ENCODE measurements at places on chromosomes 6 and 20.

- DNase-seq: peak; percentile 47
Observed at GRCh38 chr6:116229287-116229913, 24.5 kb downstream of the TSPYL4 start.

- no peak for DNase-seq
Observed at GRCh38 chr6:41935685-41936072, 5.9 kb downstream of the CCND3 start.

GRCh38 chr6:47137073-47137472 lies 94.9 kb upstream of the ADGRF1 start:
- DNase-seq: no peak

GRCh38 chr6:146870760-146871159 lies 272.0 kb downstream of the ADGB start:
- DNase-seq: no peak

GRCh38 chr6:53796451-53796780 lies 1.6 kb downstream of the LRRC1 start:
- DNase-seq: no peak

- DNase-seq: no peak
Observed at GRCh38 chr6:24458941-24459340, 30.4 kb downstream of the GPLD1 start.

DNA sequence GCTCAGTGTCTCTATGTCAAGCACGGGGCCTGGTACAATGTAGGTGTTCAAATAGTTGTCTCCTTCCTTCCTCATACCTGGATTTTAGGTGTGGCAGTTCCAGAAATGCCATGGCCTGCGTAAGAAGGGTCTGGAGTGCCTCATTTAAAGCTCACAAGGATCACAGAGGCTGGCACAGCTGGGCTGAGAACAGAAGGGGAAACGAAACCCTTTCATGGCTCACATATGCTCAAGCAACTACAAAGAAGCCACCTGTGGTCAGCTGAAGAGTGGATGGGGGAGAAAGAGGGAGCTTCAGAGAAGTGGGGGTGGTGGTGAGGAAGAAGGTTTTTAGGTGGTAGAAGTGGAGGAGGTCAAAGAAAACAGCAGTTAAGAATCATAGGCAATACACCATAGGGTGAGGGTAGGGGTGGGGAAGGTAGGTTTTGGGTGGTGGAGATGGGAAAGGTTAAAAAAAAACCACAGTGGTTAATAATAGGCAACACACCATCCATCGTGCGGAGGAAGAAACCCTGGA lies 17.0 kb upstream of the TOP1 start:
- no peak for DNase-seq

DNA sequence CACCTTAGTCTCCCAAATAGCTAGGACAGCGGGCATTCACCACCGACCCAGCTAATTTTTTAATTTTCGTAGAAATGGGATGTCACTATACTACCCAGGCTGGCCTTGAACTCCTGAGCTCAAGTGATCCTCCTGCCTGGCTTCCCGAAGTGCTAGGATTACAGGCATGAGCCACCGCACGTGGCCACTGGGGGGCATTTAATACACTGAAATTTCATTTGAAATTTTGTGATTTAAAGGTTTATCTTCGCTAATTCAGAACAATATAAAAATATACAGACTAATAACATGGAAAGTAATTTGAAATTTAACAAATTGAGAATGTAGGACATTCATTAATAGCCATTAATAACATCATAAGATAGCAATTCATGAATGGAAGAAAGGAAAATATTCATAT lies 20.5 kb upstream of the TBC1D32 start:
- DNase-seq: no peak

- DNase-seq: no peak
Observed at GRCh38 chr20:53597030-53597482, 3.4 kb upstream of the ZNF217 start.

GRCh38 chr6:25971187-25971821 lies 8.7 kb downstream of the TRIM38 start:
- peak; percentile 48 for DNase-seq

DNA sequence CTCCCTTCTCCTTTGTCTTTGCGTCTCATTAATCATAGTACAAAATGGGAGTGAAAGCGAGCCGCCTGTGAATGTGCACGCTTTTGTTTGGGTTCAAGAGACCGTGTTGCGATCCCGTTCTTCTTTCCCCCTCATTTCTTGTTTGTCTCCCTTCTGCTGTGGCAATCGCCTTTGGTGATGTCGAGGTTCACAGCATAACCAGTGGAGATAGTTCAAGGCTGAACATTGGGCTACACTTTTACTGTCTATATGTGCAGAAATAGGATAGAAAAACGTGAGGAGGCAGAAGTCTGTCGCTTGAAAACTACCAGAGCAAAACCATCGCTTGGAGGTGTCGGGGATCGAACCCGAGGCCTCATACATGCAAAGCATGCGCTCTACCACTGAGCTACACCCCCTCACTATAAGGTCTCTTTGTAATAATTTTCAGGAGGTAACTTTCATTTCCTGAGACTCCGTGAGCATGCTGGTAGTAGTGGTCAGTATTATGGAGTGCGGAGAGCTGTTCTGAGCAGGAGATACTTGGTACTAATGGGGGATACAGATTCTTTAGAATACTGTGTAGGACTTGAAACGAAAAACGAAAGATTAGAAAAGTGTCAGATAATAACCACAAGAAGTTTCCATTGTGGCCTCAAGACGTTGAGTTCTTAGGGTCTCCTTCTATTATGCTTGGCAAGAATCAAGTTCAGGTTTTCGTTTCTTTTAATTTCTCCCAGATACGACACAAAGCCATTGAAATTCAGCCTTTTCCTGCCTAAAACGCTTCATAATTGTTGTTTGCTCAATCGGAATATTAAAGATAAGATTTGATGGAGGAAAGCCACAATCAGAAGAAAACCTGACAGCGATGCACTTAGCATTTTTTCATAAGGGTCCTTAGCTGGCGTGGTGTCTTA lies 106.6 kb downstream of the TRIM27 start:
- no peak for DNase-seq

- DNase-seq: peak; percentile 59
Observed at GRCh38 chr20:62860924-62861691, 514 bp downstream of the TCFL5 start.

- no peak for DNase-seq
Observed at GRCh38 chr20:17562804-17563305, 7.0 kb upstream of the DSTN start.

- DNase-seq: no peak
Observed at GRCh38 chr20:47768016-47768824, 17.1 kb downstream of the SULF2 start.

- DNase-seq: no peak
Observed at GRCh38 chr6:79005024-79005423, 73.0 kb downstream of the PHIP start.

- no peak for DNase-seq
Observed at GRCh38 chr6:76835293-76835692, 628.0 kb downstream of the HTR1B start.

- DNase-seq: no peak
Observed at GRCh38 chr6:31592396-31592771, 422 bp downstream of the NCR3 start.

GRCh38 chr6:56690519-56691285 lies 48.0 kb upstream of the DST start:
- no peak for DNase-seq

DNA sequence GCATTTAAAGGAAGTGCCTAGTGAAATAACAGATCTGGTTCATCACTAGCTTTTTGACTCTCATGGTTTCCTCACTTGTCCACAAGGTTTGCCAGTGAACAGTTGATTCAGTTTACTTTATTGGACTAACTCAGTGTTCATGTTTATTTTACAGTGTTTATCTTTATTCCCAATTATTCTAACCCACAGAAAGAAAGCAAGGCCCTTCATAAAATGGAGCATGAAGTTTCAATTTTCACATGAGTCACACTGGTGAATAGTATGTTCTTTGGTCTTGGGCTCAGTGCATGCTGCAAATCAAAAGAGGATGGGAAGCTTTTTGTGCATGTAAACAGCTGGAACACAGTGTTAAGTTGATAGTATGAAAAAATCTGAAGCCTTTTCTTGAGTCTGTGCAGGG lies 217.6 kb upstream of the HDDC2 start:
- no peak for DNase-seq

GRCh38 chr6:166330612-166331011 lies 11.7 kb downstream of the SFT2D1 start:
- no peak for DNase-seq

GRCh38 chr20:21167261-21167660 lies 41.4 kb downstream of the KIZ start:
- no peak for DNase-seq

- DNase-seq: no peak
Observed at GRCh38 chr6:16904957-16905356, 143.7 kb upstream of the ATXN1 start.

DNA sequence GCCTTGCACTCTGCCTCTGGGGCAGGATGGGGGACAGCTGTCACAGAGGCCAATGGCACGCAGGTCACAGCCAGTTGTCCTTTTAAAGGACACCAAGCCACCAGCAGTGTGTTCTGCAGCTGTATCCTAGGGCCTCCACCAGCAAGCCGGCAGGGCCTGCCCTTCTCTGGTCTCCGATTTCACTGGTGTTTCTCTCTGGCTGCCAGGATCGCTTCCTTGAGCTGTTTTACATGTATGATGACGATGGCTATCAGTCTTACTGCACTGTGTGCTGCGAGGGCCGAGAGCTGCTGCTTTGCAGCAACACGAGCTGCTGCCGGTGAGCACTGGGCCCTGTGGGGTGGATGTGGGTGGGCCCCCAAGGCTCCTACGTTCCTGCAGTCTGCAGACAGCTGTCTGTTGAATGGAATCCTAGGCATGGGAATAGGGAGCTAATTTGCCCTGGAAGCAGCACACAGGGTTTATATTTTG lies 22.7 kb upstream of the MAPRE1 start:
- no peak for DNase-seq

GRCh38 chr20:25016471-25016870 lies 23.9 kb upstream of the APMAP start:
- no peak for DNase-seq

DNA sequence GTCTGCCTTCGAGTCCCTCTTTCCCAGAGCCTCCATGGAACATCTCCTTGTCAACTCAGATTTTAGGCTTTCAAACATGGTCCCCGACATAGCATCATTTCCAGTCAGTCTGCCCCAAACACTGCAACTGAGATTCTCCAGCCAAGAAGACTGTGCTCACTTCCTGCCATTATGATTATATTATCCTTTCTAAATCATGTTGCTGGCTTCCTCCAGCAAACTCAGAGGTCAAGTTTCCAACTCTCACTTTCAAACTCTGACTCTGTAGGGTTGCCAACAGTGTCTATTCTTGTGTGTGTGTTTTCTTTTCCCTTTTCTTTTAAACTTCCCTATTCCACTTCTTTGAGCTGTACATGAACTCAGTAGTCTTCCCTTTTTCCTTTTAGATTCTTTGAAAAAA lies 61.2 kb upstream of the TRAF3IP2 start:
- DNase-seq: no peak

DNA sequence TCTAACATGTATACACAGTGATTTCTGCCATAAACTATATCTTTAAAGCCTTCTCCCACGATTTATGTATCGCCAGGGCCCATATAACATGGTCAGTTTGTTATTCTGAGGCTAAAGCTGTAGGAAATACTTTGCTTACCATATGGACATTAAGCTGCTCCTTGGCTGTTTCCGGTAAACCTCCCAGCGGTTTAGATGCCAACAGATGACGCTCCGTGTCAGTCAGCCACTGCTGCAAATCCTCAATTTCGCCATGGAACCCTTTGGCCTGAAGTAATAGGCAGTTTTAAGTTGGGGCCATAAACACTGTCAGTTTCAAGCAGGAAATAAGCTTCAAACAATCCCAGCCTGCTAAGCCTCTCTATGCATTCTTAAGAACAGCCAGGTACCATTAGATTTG lies 145.4 kb downstream of the DST start:
- DNase-seq: no peak

DNA sequence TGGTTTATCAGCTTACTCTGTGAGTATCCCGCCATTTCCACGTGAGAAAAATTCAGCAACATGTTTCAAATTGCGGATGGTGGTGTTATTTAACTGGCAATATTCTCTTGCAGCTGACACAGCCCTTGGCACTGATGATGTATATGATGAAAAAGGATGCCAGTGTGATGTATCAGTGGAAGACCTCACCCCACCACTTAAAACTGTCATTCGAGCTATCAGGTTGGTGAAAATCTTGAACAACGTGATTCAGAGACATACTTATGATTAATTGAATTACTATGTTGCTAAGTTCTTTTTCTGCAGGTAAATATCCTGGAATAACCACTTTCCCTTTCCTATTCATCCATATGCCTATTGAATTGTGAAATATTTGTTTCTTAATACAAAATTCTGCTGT lies 55.7 kb downstream of the KHDC1L start:
- no peak for DNase-seq

DNA sequence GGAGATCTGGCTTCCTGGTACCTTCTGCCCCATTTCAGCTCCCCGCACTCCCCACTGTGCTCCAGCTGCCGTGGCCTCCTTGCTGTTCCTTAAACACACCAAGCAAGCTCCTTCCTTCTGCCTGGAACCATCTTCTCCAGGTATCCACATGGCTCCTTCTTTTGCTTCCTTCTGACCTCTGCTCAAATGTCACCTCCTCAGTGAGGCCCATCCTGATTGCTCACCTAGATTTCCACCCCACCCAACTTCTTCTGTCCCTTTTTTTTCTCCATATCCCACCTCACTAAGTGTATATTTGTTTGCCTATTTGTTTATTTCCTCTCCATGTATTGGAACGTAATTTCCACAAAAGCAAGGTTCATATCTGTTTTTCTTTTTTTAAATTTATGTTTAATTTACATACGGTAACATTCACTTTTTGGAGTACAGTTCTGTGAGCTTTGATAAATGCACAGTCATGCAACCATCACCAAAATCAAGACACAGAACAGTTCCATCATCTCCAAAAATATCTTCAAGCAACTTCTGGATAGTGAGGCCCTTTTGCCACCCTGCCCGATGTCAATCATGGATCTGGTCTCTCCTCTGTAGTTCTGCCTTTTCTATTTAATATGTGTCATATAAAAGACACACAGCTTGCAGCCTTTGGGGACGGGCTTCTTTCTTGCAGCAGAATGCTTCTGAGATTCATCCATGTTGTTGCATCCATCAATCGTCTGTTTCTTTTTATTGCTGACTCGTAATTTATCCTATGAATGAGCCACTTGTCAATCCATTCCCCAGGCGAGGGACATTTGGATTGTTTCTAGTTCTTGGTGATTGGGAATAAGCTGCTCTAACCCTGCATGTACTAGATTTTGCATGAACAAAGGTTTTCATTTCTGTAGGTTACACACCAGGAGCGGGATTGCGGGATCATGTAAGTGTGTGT lies 46.3 kb downstream of the SLC2A10 start:
- no peak for DNase-seq

DNA sequence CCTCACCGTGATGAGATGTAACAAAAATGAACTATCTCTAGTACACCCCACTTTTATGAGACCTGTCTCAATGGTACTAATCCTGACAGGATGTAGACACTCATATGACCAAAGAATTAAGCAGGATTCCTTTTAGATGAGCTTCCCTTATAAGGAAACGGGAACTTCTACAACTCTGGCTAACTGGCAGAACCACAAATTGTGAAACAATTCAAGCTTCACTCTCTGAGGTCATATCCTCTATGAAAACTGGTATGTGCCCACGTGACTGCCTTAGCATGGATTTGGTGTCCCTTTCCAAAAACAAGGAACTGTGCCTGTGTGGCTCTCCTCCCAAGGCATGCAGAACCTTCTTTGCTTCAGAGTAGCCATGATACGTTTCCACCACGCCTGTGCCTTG lies 14.1 kb upstream of the CPNE5 start:
- DNase-seq: peak; percentile 40

- no peak for DNase-seq
Observed at GRCh38 chr6:91633374-91634111, 1046.7 kb upstream of the MAP3K7 start.

GRCh38 chr20:25459111-25459830 lies 51.8 kb downstream of the GINS1 start:
- DNase-seq: no peak

Measured in H54 (cell line).